ENCODE measurements at places on chromosomes 7 and 10.

GRCh38 chr7:115135769-115136410, 214.0 kb downstream of the MDFIC start:
- DNase-seq = no peak

- DNase-seq = no peak
Observed at GRCh38 chr10:61701055-61701705, 38.5 kb downstream of the CABCOCO1 start.

DNA sequence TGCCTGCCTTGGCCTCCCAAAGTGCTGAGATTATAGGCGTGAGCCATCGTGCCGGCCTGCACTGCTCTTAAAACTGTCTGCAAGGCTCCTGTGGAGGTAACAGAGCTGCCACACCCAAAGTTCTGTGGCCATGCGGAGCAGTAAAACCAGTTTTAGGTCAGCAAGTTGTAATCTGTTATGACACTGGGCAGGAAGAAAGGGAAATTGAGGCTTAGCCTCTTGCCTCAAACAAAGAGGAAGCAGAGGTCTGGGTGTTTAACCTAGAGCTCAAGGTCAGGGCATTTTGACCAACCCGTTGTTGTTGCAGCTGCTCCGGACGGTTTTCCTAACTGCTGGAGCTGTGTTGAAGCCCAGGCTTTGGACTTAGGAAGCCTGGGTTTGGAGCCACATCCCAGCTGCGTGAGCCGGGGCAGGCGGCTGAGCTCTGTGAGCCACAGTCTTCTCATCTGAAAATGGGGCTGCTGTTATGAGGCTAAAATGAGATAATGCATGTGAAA, 7.4 kb upstream of the RRP12 start:
- DNase-seq = no peak

- DNase-seq = no peak
Observed at GRCh38 chr10:99279626-99280111, 44.0 kb upstream of the HPSE2 start.

DNA sequence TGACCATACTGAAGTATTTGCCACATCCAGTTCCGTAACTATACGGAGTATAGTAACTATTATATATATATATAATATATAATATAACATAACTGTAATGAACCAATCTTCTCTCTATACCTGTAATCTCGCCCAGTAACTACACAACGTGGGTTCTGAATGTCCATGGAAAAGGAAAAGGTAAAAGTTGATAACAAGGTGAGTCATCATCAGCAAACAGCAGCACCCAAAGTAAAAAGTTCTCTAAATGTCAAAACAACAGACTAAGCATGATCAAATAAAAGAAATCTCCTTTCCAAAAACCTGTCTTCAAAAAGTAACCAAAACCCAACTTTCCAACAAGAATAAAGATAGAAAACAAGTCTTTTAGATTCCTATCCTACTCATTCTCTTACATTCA, 42.8 kb downstream of the ELAPOR2 start:
- no peak for DNase-seq

GRCh38 chr10:15053061-15053460, 9.3 kb downstream of the OLAH start:
- DNase-seq = no peak

DNA sequence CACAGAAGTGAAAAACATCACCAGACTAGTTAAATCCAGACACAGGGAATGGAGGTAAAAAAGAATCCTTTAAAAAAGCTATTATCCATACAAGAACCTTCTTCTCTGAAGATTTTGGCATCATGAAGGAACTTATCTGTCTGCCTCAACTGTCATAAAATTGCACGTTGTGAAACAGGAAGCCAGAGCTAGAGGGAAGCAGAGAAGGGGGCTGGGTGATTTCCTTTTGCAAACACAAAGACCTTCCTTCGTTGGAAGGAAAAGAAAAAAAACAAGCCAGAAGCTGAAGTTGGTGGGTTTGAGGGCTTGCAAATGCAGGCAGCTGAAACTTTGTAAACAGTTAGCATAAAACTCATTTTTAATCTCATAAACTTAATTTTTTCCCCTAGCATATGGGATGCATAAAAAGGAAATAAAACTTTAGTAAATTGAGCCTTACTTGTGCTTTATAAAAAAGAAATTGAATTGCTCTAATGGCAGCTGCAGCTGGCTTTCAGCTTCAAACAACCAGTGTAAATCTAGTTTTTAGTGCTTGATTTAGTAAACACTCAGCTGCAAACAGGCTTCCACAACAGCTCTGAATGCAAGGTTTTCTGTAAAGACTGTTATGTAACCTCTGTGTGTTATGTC, 101.6 kb downstream of the OTUD1 start:
- DNase-seq = no peak

GRCh38 chr7:3028071-3028757, 15.5 kb downstream of the CARD11 start:
- no peak for DNase-seq

- DNase-seq = no peak
Observed at GRCh38 chr10:99303899-99304861, 25.0 kb upstream of the CNNM1 start.

- no peak for DNase-seq
Observed at GRCh38 chr7:82438521-82438920, 5.1 kb downstream of the CACNA2D1 start.

GRCh38 chr7:148434181-148434757, 156.3 kb upstream of the C7orf33 start:
- DNase-seq = no peak

GRCh38 chr10:49288341-49289065, 10.5 kb upstream of the C10orf71 start:
- no peak for DNase-seq

DNA sequence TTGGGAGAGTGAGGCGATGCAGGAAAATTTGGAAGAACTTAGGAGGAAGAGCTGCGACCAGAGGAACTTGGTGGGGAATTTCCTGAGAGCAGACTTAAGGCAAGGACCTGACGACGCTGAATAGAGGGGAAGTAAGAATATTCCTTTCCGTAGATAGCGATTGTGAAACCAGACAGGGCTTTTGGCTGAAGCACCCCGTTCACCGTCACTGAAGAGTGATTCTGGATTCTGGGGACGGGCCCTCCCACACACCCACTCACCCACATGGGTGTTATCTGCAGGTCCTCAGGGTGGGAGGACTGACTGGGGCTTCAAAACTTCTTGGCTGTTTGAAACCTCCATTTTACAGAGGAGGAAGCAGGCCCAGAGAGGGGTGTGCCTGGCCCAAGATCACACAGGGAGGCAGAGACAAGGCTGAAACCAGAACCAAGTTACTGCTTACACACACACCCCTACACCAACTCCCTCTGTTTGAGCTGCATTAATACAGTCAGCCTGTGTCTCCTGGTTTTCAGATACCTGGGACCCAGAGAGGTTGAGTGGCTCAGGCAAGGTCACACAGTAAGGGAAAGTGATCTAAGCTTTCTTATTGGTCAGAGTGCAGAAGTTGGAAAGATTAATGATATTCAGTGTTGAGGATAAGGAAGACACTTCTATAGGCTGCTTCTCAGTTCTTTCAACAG, 37.2 kb upstream of the CDH23 start:
- no peak for DNase-seq

GRCh38 chr7:123865517-123866117, 20.6 kb downstream of the HYAL4 start:
- DNase-seq = no peak

DNA sequence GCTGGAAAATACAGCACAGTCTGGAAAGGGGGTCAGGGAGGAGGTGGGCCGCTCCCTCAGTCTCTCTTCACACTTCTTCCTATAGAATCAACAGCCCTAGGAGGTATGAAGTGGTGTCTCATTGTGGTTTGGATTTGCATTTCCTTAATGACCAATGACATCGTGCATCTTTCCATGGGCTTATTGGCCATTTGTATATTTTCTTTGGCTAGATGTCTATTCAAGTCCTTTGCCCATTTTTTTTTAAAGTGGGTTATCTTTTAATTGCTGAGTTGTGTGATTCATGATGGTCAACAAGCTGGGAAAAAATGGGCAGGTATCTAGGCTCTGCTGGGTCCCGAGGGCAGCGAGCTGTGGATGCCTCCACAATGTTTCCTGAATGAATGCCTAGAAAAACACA, 29.1 kb downstream of the TMEM130 start:
- DNase-seq = no peak

DNA sequence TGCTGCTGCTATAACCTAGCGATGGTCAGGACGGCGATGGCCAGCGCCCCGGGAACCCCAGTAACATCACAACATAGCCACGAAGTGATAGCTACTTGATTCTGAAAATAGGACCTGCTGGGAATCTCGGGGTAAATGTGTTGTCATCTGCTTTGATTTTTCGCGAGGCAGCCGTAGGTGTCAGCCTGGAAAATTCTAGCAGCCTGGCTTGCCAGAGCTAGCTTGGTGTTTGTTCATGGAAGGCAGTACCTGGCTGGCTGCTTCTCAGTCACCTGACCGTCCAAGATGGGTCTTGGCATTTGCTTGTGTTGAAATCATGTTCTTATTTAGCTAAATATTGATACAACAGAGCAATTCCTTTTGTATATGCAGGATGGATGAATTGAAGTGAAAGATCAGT, 82.4 kb upstream of the BTBD16 start:
- no peak for DNase-seq

GRCh38 chr7:119943942-119944600, 328.9 kb upstream of the KCND2 start:
- DNase-seq = no peak

GRCh38 chr10:103171278-103171677, 21.8 kb downstream of the NT5C2 start:
- DNase-seq = no peak

GRCh38 chr10:47107007-47107747, 192.8 kb upstream of the GDF10 start:
- no peak for DNase-seq

DNA sequence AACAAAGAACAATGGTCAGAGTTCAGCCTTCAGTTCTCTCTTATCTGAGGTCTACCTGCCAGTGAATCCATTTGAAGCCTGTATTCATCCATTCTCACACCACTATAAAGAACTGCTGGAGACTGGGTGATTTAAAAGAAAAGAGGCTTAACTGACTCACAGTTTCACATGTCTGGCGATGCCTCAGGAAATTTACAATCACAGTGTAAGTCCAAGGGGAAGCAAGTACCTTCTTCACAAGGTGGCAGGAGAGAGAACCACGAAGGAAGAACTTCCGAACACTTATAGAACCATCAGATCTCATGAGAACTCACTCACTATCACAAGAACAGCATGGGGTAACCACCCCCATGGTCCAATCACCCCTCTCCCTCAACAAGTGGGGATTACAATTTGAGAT, 33.0 kb upstream of the SLC25A13 start:
- no peak for DNase-seq

DNA sequence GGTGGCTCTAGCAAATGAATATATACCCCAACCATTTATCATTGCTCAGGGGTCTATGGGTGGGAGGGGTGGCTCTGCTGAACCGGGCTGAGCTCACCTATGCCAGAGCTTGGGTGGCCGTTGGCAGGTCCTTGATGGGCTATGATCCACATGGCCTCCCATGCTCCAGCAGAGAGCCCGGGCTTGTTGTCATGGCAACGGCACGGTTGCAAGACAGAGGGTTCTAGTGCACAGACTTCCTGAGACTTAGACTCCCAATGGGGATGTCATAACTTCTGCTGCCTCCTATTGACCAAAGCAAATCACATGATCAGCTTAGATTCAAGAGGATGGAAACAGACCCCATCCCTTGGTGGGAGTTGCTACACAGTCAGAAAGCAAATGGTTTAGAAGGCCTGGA, 36.4 kb upstream of the CARD11 start:
- DNase-seq = no peak

DNA sequence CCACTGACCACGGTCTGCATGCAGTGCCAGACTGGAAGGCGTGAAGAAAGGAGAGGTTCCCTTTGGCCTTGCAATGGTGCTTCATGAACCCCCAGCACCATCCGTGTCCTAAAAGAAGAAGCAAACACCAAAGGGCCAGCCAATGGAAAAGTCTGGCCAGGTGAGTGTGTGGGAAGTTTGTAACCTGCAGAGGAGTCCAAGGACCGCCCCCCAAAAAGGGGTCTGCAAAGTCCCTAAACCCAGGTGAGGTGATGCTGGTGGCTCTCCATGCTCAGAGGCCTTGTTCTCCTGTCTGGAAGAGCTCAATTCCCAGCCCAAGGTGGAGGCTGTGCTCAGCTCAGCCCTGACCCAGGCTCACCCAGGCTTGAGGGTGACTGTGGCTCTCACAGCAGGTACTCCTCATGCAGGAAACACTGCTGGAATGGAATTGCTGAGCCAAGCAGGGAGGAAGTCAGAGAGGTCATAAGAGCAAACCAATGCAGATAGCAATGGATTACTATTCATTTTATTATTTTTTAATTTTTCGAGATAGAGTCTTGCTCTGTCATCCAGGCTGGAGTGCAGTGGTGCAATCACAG, 52.4 kb upstream of the NANOS1 start:
- DNase-seq = no peak

DNA sequence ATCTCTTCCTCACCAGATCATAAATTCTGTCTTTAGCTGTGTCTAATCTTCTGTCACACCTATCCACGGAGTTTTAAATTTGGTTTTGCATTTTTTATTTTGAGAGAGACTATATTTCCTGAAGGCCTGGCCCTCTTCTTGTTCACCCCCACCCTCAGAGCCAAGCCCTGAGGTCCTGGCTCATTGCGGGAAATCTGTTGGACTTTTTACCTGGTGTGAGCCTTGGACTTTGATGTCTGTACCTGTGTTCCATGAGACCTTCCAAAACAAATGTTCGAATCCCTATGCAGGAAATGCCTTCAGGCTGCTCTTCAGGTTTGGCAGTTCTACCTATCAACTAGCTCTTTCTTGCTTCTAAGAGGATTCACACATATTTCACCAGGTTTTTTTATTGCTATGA, 175.2 kb upstream of the GRB10 start:
- DNase-seq = no peak

GRCh38 chr10:73865459-73866442, 8.6 kb downstream of the CAMK2G start:
- no peak for DNase-seq

- no peak for DNase-seq
Observed at GRCh38 chr10:31148951-31149350, 117.3 kb upstream of the ZNF438 start.

DNA sequence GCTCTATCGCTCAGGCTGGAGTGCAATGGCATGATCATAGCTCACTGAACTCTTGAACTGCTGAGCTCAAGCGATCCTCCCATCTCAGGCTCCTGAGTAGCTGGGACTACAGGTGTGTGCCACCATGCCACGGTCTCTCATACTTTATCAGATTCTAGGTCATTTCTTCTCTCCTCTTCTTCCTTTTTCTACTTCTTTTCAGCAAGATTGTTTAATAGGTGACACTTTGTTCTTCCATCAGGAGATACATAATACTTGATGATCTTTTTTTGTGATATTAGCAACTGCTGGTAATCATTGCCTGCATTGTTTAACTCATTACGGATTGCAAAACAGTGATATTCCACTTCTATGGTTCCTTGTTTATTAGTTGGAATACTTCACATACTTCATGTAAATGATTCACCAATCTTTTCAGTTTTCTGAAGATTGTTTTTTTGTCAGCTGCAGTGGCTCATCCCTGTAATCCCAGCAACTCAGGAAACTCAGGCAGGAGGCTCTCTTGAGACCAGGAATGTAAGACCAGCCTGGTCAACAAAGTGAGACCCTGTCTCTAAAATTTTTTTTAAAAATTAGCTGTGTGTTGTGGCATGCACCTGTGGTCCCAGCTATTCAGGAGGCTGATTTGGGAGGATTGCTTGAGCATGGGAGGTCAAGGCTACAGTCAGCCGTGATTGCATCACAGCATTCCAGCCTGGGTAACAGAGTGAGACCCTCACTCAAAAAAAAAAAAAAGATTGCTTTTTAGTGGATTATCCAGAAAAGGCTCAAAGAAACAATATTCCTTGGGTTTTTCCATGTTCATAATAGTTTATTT, 36.2 kb upstream of the CHST3 start:
- DNase-seq = no peak

Data from activated T-helper 1 cell treated with anti-CD3 and anti-CD28 coated beads, Interleukin-2, amount 50 U/mL, for 16 hours (primary cell).